H1 (cell line): ENCODE measurements at places on chromosomes 7 and 10. TPM values are rescaled to one million over a fixed set of nuclear protein-coding genes. Genes with fewer than 3 reads are reported as not detected.

LRRN3 gene
- total RNA-seq: 0.19 and 0.20 TPM in 2 replicates

AKR1C2 gene
- 1.0 and 1.2 TPM in 2 replicates for total RNA-seq

CYP3A5 gene
- total RNA-seq: not detected in 2 replicates

CDH23 gene
- 1.9 and 2.0 TPM in 2 replicates for total RNA-seq

SPAM1 gene
- not detected in 2 replicates for total RNA-seq

SCD gene
- 604 and 621 TPM in 2 replicates for total RNA-seq

THNSL1 gene
- 3.1 and 3.6 TPM in 2 replicates for total RNA-seq

SLF2 gene
- total RNA-seq: 20.1 and 20.9 TPM in 2 replicates

TRIP6 gene
- total RNA-seq: 103 and 109 TPM in 2 replicates

FKBP6 gene
- total RNA-seq: 0.19 TPM in 1 of 2 replicates, not detected in the other

ARHGAP22 gene
- total RNA-seq: 11.2 and 12.9 TPM in 2 replicates

TAS2R41 gene
- total RNA-seq: not detected in 2 replicates

UCMA gene
- total RNA-seq: 4.1 and 4.6 TPM in 2 replicates

HDAC9 gene
- total RNA-seq: 9.4 and 13.1 TPM in 2 replicates

FAM131B gene
- total RNA-seq: 35.5 and 38.2 TPM in 2 replicates

SUGCT gene
- total RNA-seq: 3.0 and 5.4 TPM in 2 replicates

ANKRD61 gene
- 0.32 and 0.42 TPM in 2 replicates for total RNA-seq
